ENCODE measurements at places on chromosomes 2 and 18.

DNA sequence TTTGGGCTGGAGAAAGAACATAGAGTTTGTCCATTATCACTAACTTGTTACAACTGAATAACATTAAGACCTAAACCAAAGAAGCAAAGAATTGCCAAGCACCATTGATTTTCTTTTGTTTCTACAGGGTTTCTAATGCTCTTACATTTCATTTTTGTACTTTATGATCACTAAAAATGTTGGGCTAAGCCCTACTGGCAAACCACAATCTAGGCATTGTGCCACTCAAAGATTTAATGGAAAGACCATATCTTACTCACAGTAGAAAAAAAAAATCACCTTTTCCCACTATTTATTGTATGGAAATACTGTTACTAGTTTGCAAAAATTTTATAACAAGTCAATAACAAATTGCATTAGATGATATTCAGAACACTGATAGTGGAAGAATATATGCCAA, 447.4 kb upstream of the PKDCC start:
- DNase-seq = no peak

DNA sequence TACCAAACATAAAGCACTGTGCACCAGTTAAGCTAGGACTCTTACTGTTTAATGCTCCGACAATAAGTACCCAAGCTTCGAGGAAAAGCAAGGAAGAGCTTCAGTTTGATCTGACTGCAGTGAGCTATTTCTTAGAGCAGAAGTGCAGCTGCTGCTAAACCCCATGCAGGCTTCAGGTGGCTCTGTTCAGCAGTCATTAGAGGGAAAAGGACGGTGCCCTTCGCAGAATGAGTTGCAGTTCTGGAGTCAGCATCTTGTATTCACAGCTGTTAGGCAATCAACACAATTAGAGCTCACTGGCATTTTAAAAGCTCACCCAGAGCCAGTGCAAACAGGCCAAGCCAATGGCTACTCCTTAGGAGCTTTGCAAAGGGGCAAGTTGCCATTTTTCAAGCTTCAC, 1.5 kb upstream of the CERKL start:
- no peak for DNase-seq

DNA sequence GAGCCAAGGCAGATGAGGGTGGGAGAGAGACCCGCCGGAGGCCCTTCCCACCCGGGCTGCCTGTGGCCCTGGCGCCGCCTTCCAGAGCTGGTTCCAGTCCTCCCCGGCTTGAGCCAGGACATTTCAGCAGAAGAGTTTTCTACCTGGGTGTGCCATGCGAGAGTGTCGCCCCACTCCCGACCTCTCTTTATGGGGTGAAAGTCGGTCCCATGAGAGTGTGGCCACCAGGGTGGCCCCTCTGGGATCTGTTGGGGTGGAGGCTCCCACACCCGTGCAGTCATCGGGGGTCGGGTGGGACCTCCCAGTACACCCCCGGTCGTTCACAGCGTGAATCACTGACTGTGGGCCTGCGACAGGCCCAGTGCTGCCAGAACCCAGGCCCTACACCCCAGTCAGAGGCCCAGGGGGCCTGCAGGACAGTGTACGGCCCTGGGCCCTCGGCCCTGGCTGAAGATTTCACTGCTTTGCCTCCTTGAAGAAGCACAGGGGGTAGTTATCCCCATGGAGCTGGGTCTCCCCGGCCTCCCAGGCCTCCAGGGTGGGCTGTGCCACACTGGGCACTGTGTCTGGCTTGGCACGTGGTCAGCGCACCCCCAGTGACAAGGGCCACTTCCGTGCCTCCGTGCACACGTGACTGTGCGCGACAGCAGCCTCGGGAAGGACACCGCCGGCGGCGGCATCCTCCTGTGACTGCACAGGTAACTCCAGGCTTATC, 5.9 kb downstream of the NFATC1 start:
- DNase-seq = no peak

- no peak for DNase-seq
These were observed 38.1 kb downstream of the SCN2A start for GRCh38 chr2:165277295-165277694.

DNA sequence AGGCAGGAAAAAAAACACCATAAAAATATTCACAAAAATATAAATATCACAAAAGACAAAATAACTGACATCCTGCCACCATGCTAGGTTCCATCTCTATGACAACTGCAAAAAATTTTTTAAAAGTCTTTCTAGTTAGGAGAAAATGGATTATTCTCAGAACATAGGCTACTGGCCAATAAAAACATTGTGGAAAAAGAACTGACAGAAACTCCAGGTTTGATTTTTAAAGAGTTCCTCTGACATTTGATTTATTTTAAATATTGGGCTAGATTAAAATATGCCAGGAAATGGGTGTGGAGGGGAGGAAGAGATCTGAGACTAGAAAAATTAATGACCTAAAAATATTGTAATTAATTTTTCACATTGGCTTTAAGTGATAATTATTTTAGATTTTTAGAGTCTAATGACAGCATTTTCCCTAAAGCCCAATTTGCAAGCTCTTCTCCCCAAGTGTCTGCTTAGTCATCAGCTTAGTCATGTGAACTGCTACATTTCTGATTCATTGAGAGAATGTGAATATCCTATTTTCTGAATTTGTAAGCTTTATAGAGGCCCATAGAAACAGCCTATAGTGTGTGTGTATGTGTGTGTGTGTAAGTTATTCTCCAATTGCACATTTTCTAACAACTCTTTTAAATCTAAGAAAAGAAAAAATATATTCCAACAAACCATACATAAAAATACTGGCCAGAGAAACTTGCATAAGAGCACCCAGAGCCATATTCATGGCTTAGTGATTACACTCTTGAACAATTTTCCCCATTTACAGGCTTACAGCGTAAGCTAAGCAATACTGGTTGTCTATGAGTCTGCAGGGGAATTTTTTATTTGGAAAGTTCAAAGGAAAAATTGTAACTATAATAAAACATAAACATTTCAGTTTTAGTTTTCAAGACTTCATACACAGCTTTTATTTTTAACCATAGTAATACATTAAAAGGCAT, 48.4 kb downstream of the TMEFF2 start:
- no peak for DNase-seq

- DNase-seq = no peak
These were observed 797.6 kb upstream of the CDH2 start for GRCh38 chr18:28974504-28974903.

All from BJ (cell line).